ENCODE measurements at places on chromosomes 12 and 14.

DNA sequence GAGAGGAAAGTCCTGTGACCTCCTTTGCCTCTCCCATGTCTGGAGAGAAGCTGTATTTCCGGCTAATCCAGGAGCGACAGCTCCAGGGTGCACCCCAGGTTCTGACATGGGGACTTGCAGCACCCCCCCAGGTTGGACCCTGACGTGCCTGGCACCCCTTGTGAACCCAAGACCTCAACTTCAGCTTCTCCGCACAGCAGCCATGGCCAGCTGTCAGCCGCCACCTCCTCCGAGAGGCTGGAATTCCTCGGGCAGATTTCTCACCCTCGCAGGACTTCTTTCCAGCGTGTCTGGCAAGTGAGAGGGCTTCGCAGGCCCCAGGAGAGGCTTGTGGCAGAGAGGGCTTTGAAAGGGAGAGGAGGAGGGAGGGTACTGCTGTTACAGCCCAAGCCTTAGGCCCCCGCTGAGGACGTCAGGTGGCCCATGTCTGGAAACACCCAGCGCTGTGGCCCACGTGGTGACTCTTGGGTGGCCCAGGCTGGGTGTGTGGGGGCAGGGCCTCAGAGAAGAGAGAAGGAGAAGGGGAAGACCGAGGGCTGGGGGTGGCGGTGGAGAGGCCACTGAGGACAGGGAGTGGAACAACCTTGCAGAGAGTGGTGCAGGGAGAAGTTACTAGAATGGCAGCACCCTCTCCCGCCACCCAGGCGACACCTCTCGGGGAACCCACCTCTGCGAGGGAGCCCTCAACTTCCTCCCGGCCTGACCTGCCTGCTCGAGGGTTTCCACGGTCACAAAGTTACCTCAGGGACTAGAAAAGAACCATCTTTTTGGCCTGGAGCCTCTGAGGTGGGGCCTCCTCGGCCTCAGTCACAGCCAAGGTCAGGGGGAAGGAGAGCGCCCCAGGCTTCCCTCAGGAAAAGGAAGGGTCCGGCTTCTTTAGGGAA lies 11.7 kb upstream of the RPS6KL1 start:
- DNase-seq = no peak

DNA sequence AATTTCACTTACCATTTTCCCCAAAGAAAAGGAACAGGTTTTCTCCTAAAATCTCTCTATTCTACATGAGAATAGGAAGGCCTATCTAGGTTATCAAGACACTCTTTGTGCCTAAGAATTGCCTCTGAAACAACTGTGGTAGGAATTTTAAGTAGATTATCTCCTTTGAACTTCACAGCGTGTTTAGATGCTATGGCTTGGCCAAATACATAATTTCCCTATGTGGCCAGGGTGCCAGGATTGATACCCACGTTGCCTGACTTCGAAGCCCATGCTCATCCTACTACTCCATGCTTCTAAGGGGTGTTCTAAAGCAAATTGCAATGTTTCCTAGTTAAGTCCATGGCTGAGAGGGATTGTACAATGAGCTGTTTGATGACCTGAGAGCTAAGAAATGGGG lies 241.5 kb upstream of the FBXO33 start:
- DNase-seq = no peak

GRCh38 chr12:98757455-98757854 lies 112.4 kb downstream of the APAF1 start:
- no peak for DNase-seq

DNA sequence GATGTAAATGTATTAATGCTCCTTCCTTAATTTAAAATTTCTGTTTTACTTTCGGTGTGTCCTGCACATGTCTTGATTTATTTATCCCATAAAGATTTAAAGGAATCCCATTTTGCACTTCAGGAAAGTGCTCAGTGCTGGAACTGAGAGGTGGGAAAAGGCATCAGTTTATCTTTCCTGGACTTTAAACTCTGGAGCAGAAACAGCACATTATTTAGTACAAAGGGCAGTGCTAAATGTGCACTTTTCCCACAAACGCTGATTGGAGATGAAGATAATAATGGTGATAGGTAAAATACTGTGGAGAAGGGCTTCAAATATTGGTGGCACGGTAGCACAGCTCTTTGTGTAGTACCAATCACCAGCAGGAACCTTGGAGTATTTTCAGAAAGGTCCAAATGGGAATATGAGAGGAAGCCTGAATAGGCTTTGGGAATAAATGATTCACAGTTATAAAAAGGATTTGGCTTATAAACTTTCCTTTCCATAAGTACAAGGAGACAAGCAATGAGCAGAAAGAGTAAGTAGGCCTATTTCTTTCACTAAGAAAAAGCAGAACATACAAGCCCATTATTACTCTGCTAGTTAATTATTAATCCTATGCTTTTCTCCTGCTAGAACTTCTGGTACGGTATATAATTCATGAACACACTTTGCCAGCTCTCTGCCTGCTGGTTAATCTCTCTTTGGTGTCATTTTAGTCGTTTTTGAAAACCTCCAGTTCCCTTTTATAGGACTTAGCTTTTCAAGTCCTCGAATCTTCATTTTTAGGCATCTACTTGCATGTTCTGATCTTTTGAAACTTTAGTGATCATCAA lies 58.3 kb downstream of the SLC15A5 start:
- no peak for DNase-seq

GRCh38 chr14:104306450-104307040 lies 168.2 kb downstream of the KIF26A start:
- DNase-seq = no peak

DNA sequence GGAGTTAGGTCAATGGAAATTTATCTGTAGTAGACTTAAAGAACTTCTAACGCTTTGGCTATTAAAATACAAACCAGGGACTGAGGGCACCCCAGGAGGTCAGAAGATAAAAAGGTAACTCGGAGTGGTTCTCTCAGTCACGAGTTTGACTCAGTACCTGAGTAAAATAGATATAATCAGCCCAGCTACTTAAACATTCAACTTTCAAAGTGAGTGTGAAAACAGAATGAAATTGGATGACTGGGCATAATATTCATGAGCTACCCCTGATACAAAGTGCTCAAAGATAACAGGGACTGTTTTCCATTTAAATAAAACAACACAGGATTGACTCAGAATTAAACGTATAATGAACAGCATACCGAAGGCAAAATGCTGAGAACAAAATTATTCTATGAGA lies 75.0 kb downstream of the FOXN3 start:
- DNase-seq = no peak

- no peak for DNase-seq
Observed at GRCh38 chr12:4252601-4253000, 21.0 kb upstream of the CCND2 start.

DNA sequence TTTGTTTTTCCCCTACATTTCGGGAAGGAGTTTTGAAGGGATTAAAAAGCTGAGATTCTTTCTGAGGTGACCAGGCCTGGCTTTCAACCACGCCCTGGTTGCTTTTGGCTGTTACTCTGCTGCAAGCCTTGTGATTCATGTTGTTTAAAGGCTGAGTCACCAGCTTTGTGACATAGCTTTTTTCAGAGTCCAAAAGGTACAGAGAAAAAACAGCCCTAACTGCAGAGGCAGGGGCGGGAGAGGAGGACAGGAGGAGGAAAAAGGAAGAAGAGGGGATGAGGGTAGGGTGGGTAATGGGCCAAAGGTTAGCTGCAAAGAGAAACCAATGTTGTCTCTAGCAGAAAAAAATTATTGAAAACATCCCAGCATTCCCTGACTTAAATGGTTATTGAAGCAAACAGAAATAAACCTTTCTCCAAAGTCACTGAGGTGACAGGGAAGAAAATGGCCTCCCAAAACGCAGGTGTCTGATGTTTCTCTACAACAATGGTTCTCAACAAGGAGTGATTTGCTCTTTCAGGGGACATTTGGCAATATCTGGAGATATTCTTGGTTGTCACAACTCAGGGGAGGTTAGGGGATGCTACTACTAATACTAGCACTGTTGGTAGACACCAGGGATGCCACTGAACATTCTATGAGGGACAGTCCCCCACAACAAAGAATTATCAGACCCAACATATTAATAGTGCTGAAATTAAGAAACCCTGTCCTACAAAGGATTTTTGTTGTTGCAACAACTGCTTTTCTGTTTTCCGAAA lies 2.1 kb upstream of the UBC start:
- no peak for DNase-seq

- DNase-seq = no peak
Observed at GRCh38 chr14:102212356-102212755, 72.7 kb downstream of the WDR20 start.

DNA sequence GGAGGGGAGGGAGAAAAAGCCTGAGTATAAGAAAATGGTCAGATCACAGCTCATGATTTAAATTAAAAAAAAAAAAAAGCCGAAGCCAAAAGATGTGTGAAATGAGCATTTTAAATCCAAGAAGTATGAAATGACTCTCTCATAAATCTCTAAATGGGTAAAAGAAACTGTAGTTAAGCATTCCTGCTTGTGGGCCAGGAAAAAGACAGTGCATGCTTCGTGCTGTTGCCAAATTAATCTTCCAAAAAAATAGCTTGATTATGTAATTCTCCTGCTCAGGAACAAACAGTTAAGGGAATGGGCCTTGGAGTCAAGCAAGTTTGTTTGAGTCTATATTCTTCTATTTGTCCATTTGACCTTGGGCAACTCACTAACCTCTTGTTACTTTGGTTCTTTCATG lies 325.4 kb upstream of the SEL1L start:
- no peak for DNase-seq

DNA sequence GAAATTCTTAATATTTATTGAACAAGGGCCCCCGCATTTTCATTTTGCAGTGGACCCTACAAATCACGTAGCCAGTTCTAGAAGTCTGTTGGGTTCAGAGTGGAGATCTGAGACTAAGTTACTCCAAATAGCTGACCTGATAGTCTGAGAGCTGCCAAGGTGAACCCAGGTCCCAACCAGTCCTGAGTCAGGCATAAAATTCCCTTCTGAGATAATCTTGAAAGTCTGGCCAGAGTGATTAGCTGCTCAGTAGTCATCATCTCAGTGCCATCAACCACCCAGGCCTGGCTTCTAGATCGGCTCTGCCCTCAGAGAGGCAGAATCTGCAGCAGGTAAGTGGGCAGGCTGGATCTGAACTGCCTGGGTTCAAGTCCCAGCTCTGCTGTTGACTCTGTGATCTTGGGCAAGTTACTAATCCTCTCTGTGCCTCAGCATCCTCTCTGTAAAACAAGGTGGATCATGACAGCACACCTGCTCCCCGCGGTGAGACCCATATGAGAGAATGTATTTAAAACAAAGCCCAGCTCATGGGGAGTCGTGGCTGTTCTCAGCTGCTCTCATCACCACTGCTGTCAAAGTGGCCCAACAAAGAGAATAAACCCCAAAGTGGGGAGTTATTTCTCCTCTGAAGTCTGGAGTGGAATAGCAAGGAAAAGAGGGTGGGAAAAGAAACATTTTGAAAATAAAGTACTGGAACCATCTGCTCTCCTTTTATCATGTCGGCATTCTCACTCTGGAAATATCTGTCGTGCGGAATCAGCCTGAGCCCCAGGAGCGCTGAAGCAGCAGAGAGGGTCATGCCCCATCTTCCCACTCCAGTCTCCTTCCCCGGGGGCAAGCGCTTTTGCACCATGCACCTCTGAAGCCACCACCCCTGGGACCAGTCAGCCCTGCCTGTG lies 193.3 kb downstream of the DPF3 start:
- no peak for DNase-seq

GRCh38 chr12:131980263-131980662 lies 30.5 kb downstream of the EP400 start:
- no peak for DNase-seq

GRCh38 chr14:91163316-91163715 lies 49.4 kb downstream of the DGLUCY start:
- no peak for DNase-seq

DNA sequence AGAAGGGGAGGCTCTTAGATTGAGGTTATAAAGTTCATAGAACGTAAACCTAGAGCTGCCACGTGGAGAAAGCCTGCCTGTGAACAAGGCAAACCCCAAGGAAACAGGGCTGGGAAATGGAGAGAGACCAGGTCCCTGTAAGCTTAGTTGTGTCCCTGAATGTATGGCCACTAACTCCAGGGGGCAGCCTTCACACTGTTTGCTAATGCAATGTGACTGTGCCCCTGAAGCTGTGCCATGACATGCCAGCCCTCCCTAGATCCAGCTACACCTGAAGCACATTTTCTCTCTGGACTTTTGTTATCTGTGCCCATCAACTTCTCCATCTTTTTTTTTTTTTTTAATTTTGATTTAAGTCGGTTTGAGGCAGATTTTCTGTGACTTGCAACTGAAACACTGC lies 60.6 kb upstream of the TMCC3 start:
- no peak for DNase-seq

DNA sequence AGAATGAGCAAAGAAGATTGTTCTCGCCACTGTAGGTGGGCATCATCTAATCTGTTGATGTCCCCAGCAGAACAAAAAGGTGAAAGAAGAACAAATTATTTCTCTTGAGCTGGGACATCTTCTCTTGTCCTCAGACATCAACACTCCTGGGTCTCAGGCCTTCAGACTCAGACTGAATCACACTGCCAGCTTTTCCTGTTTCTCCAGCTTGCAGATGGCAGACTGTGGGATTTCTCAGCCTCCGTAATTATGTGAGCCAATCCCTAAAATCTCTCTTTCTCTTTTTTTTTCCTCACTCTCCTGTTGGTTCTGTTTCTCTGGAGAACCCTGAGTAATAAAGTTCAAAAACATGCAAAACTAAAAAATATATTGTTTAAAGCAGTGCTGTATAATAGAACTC lies 3.7 kb upstream of the TMPRSS12 start:
- no peak for DNase-seq

- DNase-seq = no peak
Observed at GRCh38 chr14:105440554-105440900, 20.9 kb downstream of the MTA1 start.

DNA sequence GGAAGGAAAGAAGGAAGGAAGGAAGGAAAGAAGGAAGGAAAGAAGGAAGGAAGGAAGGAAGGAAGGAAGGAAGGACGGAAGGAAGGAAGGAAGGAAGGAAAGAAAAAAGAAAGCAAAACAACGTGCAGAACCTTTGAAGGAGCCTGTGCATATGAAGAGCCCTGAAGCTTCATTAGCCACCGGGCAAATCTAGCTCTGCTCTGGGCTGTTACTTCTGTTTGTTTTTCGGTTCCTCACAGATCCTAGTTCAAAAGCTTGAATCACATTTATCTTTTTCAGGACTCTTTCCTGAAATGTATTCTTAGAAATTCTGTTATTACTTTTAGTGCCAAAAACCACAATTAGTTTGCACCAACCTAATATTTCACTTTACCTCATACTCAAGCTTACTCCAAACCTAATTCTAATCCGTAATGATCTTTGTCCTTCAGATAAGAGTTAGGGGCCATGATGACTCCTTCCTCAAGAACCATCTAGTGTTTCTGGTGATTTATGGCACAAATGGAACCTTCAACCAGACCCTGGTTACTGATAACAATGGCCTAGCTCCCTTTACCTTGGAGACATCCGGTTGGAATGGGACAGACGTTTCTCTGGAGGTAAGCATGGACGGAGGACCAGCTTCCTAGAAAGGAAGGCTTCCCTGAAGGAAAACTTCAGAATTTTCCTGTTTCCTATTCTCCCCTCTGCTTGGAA lies 18.7 kb downstream of the A2ML1 start:
- no peak for DNase-seq

Measured in cortex of kidney (tissue), 1 donor.